ENCODE measurements at places on chromosomes 11 and 22.

DNA sequence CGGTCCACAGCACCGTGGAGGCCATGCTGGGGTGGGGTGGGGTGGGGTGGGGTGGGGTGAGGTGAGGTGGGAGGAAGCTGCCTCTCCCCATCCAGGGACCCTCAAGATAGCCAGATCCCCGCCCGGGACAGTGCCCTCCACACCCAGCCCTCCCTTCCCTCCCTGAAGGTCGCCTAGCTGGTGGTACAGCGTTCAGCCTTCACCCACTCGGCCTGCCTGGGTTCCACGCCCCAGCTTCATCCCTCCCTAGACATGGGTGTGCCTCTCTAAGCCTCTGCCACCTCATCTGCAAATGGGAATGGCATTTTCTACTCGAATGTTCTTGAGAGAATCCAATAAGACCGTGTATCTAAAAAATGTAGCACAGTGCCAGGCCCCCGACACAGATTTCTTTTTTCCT lies 17.8 kb downstream of the KCTD17 start:
- DNase-seq: no peak

DNA sequence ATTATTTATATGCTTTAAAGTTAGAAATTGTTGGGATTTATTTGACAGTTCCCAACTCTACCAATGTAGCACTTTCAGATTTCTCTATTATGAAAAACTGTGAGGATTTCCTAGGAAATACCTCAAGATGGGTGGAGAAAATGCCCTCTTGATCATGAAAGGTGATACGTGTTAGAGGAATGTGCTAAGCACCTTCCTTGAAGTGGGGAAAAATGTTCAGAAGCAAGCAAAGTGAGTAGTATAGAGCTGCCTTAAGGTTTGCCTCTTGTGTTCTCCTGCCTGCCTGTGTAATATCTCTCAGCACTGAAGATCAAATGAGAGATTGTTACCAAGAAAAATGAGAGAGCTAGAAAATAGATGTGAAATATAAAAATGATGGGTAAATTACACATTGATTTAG lies 58.2 kb downstream of the YAP1 start:
- no peak for DNase-seq

DNA sequence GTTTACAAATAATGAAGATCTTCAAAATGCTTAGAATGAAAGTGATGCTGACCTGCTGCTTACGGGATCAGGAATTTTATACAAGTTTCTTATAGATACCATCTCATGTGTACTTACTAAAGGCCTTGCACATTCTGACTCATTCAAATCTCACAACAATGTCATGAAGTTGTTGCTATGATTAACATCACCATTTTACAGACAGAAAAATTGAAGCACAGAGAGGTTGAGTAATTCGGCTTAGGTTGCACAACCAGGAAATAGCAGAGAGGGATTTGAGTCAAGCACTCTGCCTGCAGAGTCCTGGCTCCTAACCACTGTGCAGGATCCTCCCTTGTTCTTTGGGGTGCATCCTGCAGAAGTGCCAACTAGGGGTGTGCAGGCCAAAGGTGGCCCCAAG lies 471.9 kb downstream of the MIAT start:
- DNase-seq: no peak

DNA sequence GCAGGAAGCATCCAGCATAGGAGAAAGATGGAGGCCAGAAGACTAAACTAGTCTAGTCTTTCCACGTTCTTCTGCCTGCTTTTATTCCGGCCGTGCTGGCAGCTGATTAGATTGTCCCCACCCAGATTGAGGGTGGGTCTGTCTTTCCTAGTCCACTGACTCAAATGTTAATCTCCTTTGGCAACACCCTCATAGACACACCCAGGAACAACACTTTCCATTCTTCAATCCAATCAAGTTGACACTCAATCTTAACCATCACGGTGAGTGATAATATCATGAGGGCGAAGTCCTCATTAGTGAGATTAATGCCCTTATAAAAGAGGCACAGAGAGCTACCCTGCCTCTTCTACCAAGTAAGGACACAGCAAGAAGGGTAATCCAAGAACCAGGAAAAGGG lies 424.2 kb downstream of the LARGE1 start:
- DNase-seq: no peak

DNA sequence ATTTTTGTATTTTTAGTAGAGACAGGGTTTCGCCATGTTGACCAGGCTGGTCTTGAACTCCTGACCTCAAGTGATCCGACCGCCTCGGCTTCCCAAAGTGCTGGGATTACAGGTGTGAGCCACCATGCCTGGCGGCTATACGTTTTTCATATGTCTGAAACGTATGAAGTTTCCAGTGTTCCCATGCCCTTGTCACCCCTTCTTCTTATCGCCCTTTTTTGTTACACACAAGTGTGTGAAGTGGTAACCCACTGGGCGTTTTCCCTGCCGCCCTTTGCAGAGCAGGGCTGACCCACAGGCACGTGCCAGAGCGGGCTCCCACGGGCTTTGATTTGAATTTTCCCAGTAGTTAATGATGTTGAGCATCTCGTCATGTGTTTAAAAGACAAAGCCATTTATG lies 17.0 kb downstream of the PIM3 start:
- no peak for DNase-seq

GRCh38 chr11:65773784-65774411 lies 6.9 kb downstream of the AP5B1 start:
- no peak for DNase-seq

All from WERI-Rb-1 (cell line).